Esophagus squamous epithelium (tissue), 5 donors: ENCODE measurements at places on chromosomes 5 and 9. TPM values are rescaled to one million over a fixed set of nuclear protein-coding genes. Genes with fewer than 3 reads are reported as not detected.

GRCh38 chr9:15310107-15310850, 3.3 kb upstream of the TTC39B start:
- H3K4me3 ChIP-seq, result no peak overlapping the region
- H3K4me1 ChIP-seq, result peaks cover 13% of the 10 kb centered on the region
- H3K27ac ChIP-seq, result no peak overlapping the region
- no peaks in the 10 kb centered on the region for H3K27me3 ChIP-seq

DNA sequence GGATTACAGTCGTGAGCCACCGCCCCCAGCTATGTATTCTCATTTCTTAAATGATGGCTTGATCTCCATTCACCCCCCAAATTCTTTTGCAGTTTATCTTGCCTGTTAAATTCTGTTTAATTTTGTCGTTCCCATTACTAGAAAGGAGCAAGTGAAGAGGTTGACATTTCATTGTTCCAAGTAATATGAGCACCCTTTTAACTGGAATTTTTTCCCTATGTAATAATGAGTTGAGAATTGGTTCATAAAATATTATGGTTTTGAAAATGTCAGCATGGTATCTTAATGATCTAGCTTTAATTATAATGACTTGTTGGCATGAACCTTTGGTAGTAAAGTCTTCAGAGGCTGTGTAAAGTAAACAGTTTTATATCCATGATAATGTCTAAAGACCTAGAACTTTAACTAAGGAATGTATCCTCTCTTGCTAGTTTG, 37.4 kb downstream of the F2RL2 start:
- peaks cover 5% of the 10 kb centered on the region for H3K4me1 ChIP-seq
- no peaks in the 10 kb centered on the region for H3K36me3 ChIP-seq
- no peaks in the 10 kb centered on the region for H3K27me3 ChIP-seq
- H3K4me3 ChIP-seq, result no peak overlapping the region
- no peak overlapping the region for H3K27ac ChIP-seq

GRCh38 chr5:177477701-177478477, 4.5 kb upstream of the DBN1 start:
- H3K36me3 ChIP-seq, result no peaks in the 10 kb centered on the region
- no peak for DNase-seq
- peak overlapping the region; percentile 75 for H3K27ac ChIP-seq
- no peaks in the 10 kb centered on the region for H3K27me3 ChIP-seq
- peaks cover 22% of the 10 kb centered on the region for H3K4me1 ChIP-seq

- no peak overlapping the region for H3K27ac ChIP-seq
- DNase-seq, result no peak
- peaks cover 5% of the 10 kb centered on the region for H3K4me1 ChIP-seq
- no peaks in the 10 kb centered on the region for H3K27me3 ChIP-seq
- no peaks in the 10 kb centered on the region for H3K36me3 ChIP-seq
Observed at GRCh38 chr5:74850789-74851425, 15.3 kb downstream of the FAM169A start.

PCA3 gene
- not detected for total RNA-seq

DNA sequence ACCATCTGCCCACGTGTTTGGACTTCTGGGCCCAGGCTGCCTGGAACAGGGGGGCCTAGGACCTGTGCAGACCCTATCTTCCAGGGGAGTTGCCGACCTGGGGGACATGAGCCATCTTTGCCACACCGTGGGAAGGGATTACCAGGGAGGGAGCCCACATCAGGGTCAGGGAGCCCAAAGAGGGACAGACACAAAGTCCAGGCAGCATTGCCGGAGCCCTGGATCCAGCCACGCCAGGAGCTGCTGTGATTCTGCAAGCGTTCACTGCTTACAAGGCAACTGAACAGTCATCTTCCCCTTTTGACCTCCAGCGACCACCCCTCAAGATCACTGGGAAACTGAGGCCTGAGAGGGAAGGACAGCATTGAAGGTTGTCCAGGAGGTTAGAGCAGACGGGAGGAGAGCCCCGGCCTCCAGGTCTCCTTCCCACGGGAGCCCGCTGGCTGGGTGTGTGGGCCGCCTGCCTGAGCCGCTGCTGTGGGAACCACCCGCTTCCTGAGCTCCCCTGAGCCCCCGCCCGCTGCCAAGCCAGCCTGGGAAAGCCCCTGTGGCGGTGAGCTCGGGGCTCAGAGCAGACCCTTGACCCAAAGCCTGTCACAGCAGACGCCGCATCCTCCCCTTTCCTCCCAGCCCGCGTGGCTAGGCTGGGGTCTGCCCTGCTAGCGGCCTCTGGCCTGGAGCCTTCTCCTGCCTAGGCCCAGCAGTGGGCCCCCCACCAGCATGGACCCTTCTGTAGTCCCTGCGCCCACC, 17.1 kb upstream of the NOTCH1 start:
- DNase-seq, result no peak
- peaks cover 27% of the 10 kb centered on the region for H3K27me3 ChIP-seq
- no peaks in the 10 kb centered on the region for H3K36me3 ChIP-seq
- H3K4me3 ChIP-seq, result no peak overlapping the region
- H3K4me1 ChIP-seq, result peaks cover 63% of the 10 kb centered on the region
- H3K27ac ChIP-seq, result no peak overlapping the region

GRCh38 chr5:54590824-54591223, 73.3 kb downstream of the SNX18 start:
- DNase-seq, result no peak
- H3K4me3 ChIP-seq, result no peak overlapping the region
- H3K4me1 ChIP-seq, result no peaks in the 10 kb centered on the region
- H3K27ac ChIP-seq, result no peak overlapping the region
- H3K27me3 ChIP-seq, result no peaks in the 10 kb centered on the region

DNA sequence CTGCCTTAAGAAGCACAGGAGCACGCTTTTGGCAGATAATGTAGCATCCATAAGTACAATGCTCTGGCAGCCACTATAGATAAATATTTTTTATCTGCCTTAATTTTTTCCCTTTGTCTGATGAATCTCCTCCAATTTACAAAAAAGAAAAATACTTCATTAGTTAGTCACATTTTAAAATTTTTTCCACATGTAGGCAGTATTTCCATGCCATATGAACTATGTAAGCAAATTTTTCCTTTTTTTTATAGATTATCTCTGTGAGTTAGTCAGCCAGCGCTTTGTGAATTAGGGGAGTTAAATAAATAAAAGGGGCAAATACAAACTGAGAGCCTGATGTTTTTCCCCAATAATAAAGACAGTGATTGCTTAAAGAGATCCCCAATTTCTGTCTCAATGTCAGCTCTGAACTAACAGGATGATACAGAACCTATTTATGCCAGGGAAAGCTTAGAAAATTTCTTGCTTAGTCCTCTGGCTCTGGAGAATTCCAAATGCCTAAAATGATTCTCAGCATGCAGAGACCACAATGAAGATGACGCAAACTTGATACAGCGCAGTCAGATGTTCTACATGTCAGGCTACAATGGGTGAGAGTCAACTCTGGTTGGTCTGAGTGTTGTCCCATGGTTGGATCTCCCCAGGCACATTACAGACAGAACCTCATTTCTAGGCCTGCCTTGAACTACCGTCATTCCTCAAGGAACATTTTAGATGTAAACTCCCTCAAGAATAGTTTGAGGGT, 390.4 kb upstream of the CDH6 start:
- no peaks in the 10 kb centered on the region for H3K4me1 ChIP-seq
- H3K27me3 ChIP-seq, result no peaks in the 10 kb centered on the region
- no peaks in the 10 kb centered on the region for H3K36me3 ChIP-seq
- no peak overlapping the region for H3K27ac ChIP-seq

PRRC1 gene
- 22.8 TPM for total RNA-seq

AGXT2 gene
- not detected for total RNA-seq

DNA sequence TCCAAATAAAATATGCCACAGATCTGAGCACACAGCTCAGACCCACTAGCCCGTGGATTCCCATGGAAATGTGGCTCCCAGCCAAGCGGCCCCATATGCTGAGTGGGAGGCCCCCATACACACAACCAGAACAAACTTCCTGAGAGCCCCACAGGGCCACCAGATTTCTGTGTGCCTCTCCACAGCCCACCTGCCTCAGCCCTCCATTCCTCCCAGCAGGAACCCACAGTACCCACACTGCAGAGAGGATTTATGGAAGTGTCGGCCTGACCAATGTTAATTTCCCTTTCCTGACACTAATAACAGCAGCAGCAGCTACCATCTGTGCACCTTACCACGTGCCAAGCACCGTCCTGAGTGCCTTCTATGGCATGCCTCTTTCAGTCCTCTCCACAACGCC, 99.3 kb upstream of the SPOCK1 start:
- no peak for DNase-seq
- H3K27me3 ChIP-seq, result no peaks in the 10 kb centered on the region
- H3K36me3 ChIP-seq, result no peaks in the 10 kb centered on the region
- no peak overlapping the region for H3K27ac ChIP-seq

PCDHGA6 gene
- 1.8 TPM for total RNA-seq

PJA2 gene
- total RNA-seq, result 28.8 TPM

GRCh38 chr5:72476721-72477120, 30.5 kb downstream of the ZNF366 start:
- no peak overlapping the region for H3K4me3 ChIP-seq
- no peaks in the 10 kb centered on the region for H3K4me1 ChIP-seq
- no peak for DNase-seq
- H3K36me3 ChIP-seq, result no peaks in the 10 kb centered on the region

- H3K4me3 ChIP-seq, result no peak overlapping the region
- no peaks in the 10 kb centered on the region for H3K27me3 ChIP-seq
- no peak for DNase-seq
- no peaks in the 10 kb centered on the region for H3K4me1 ChIP-seq
- no peak overlapping the region for H3K27ac ChIP-seq
Observed at GRCh38 chr9:112041536-112042243, 133.4 kb downstream of the SUSD1 start.

GRCh38 chr5:154409230-154409840, 36.5 kb upstream of the SAP30L start:
- H3K27ac ChIP-seq, result no peak overlapping the region
- H3K4me1 ChIP-seq, result peaks cover 6% of the 10 kb centered on the region
- no peak overlapping the region for H3K4me3 ChIP-seq
- H3K27me3 ChIP-seq, result no peaks in the 10 kb centered on the region
- no peaks in the 10 kb centered on the region for H3K36me3 ChIP-seq

GRCh38 chr5:119274767-119275130, 81.1 kb upstream of the TNFAIP8 start:
- H3K4me1 ChIP-seq, result no peaks in the 10 kb centered on the region
- no peaks in the 10 kb centered on the region for H3K36me3 ChIP-seq
- no peaks in the 10 kb centered on the region for H3K27me3 ChIP-seq
- no peak overlapping the region for H3K4me3 ChIP-seq

NCS1 gene
- total RNA-seq, result 12.4 TPM

SOHLH1 gene
- total RNA-seq, result not detected

RNF208 gene
- total RNA-seq, result 2.7 TPM

DNA sequence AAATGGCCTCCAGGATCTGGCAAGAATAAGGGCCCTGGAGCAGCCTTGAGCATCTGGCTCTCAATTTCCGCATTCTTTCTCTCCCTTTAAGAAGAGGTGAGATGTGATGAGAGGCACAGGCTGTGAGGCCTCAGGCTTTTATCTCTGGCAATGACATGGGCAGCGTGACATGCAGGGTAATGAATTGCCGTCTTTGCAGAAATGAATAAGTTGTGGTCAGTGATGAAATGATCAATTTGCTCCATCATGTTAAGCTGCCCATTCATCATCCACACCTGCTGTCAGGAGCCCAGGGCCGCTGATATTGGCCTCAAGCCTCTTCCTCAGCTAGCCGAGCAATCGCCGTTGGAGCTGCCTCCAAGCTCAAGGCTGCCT, 265.3 kb downstream of the TRIM32 start:
- no peaks in the 10 kb centered on the region for H3K36me3 ChIP-seq
- DNase-seq, result no peak
- no peak overlapping the region for H3K4me3 ChIP-seq

DNA sequence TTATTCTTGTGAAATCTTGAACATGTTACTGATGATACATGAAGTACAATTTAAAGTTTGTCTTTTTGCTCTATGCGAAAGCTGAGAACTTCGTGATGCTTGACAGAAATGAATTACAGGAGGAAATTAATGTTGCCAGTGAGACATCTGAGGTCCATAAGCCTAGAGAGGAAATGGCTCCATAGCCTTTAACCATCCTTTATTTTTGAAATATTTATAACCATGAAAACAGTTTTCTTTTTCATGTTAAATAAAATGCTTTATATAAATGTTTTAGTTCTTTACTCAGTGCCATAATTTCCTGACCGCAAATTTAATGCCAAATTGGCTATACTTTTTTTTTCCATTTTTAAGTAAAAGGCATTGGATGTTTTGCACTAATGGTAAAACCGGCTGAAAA, 29.1 kb downstream of the F2RL2 start:
- no peak for DNase-seq
- no peaks in the 10 kb centered on the region for H3K27me3 ChIP-seq
- no peaks in the 10 kb centered on the region for H3K4me1 ChIP-seq
- no peak overlapping the region for H3K27ac ChIP-seq
- no peak overlapping the region for H3K4me3 ChIP-seq

DNA sequence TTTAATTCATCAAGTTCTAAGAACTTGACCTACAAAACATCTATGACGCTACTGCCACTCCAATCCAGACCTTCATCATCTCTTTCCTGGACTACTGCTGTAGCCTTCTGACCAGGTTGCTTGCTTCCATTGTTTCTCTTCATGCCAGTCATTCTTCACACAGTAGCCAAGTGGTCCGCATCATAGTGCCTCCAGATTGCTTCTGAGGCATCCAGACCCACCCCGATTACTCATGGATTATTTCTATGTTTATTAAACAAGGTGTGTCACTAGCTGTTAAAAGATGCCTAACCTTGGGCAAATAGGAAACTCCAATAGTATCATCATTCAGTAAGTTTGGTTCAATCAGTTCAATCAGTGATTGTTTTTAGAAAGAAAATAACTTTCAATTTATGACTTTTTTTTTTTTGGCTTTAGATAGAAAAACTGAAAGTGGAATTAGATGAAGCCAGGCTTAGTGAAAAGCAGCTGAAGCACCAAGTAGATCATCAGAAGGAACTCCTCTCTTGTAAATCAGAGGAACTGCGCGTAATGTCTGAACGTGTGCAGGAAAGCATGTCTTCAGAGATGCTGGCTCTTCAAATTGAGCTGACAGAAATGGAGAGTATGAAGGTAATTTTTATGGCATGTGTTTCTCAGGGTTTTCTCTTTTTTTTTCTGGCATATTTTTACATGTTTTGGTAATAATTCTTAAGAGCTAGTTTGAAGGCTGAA, 9.5 kb downstream of the SPDL1 start:
- DNase-seq, result no peak
- no peak overlapping the region for H3K27ac ChIP-seq
- peaks cover 7% of the 10 kb centered on the region for H3K36me3 ChIP-seq
- H3K4me1 ChIP-seq, result peaks cover 21% of the 10 kb centered on the region
- H3K4me3 ChIP-seq, result no peak overlapping the region
